Regular cardiac myocyte (primary cell): ENCODE measurements at places on chromosomes 11 and 22. TPM values are rescaled to one million over a fixed set of nuclear protein-coding genes. Genes with fewer than 3 reads are reported as not detected.

C1QTNF4 gene
- total RNA-seq, result under 0.01 TPM in 1 of 2 replicates, not detected in the other

APOL3 gene
- 22.0 and 22.8 TPM in 2 replicates for total RNA-seq

OR5AN1 gene
- not detected in 2 replicates for total RNA-seq

SHANK2 gene
- 5.0 and 6.5 TPM in 2 replicates for total RNA-seq

KLHL35 gene
- 4.0 and 6.2 TPM in 2 replicates for total RNA-seq

GGT1 gene
- 3.1 and 3.9 TPM in 2 replicates for total RNA-seq

C11orf52 gene
- total RNA-seq, result 0.38 and 1.4 TPM in 2 replicates

ZBTB16 gene
- total RNA-seq, result under 0.01 TPM in 1 of 2 replicates, not detected in the other

SCGB1D2 gene
- not detected in 2 replicates for total RNA-seq

FAM180B gene
- total RNA-seq, result not detected in 2 replicates

OR51I1 gene
- total RNA-seq, result 0.28 TPM in 1 of 2 replicates, not detected in the other

INPP5J gene
- under 0.01 TPM in 1 of 2 replicates, not detected in the other for total RNA-seq

MYEOV gene
- 0.85 and 4.8 TPM in 2 replicates for total RNA-seq

DDTL gene
- under 0.01 TPM in 1 of 2 replicates, not detected in the other for total RNA-seq

BCO2 gene
- 0.38 and 2.3 TPM in 2 replicates for total RNA-seq

TRIM48 gene
- total RNA-seq, result not detected in 2 replicates

IFITM1 gene
- total RNA-seq, result 7.1 and 10.7 TPM in 2 replicates

CDC42EP2 gene
- 10.9 and 18.3 TPM in 2 replicates for total RNA-seq
